Posterior vena cava (tissue), 2 donors: ENCODE measurements at places on chromosomes 1 and 21. TPM values are rescaled to one million over a fixed set of nuclear protein-coding genes. Genes with fewer than 3 reads are reported as not detected.

DNA sequence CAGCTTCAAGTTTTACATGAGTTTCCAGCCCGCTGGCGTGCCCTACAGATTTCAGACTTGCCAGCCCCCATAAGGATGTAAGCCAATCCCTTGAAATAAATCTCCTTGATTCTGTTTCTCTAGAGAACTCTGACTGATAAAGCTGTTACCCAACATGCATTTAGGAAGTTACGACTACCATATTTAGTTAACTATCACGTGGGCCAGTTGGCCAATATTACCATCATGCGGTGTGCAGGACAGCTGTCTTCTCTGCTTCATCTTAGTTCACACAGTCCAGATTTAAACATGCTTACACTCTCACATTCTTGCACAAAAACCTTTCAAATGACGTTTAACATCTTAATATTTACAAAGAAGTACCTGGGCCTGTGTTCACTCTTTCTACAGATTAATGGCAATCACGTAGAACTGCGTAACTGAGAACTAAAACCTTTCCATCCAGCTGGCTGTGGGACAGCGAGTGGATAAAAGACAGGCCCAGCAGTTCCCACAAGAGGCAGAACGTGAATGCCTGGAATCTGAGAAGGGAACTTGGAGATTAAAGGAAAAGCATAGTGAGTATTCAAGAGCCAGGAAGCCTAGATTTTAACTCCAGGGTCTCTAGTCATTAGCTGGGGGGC, 20.8 kb downstream of the FAM177B start:
- DNase-seq, result no peak

The PLA2G2F gene
- total RNA-seq, result not detected

DNA sequence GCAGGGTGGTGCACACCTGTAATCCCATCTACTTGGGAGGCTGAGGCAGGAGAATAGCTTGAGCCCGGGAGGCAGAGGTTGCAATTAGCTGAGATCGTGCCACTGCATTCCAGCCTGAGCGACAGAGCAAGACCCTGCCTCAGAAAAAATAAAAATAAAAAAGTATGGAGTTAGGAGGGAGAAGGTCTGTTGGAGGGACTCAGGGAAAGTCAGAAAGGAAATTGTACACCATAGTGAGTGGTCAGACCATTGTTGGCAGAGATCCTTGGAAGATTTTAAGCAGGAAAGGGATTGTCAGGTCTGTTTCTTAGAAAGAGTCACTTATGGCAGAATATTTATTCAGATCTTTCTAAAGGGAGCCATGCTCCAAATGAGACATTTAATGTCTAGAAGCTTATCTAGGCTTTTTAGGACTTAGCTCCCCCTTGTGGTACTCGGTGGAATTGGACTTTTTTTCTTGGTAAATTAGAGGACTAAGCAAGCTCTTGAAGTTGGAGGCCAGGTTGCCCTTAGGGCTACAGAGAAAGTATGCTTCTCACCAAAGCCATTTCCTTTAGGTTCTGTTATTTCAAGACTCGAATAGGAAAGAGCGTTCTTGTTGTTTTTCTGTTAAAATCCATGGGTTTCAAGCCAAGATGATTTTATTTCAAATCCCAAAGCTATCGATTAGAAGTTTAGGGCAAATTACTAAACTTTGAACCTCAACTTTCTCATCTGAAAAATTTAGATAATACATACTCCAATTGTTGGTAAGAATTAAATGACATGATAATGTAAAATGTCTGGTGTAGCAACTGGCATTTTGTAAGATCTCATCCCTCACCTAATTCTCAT, 16.5 kb downstream of the MIA3 start:
- no peak for DNase-seq

GRCh38 chr1:214324896-214325800, 44.2 kb downstream of the SMYD2 start:
- no peak for DNase-seq

GRCh38 chr1:192443616-192444015, 126.8 kb downstream of the RGS21 start:
- DNase-seq, result no peak

The LMX1A gene
- total RNA-seq, result 0.79 TPM

The MROH9 gene
- total RNA-seq, result 0.24 TPM

DNA sequence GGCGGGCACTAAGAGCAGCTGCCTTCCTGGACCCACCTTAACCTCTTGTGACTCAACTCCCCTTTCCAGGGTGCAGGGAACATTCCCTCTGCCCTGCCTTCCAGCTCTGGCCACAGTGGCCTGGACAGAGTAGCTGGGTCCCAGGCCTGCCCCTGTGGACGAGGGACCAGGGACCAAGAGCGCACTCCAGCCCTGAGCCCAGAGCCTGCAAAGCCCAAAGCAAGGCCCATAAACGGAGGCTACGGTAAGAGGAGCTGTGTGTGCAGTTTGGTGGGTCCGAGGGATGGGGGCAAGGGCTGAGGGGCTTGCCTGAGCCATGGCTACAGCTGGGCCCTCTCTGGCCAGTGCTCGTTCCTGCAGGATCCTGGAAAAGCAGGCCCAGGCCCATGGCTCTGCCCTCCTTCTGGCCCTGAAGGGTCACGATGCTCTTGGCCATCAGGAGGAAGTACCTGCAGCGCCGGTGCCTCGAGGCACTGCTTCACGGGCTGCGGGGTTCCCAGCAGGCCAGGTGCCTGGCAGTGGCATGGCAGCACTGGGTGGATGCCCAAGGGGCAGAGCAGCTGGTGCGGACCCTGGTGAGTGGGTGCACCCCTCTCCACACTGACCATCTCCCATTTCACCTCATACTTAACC, 17.8 kb downstream of the MTHFR start:
- DNase-seq, result peak; percentile 82

GRCh38 chr1:9569267-9569666, 19.4 kb upstream of the TMEM201 start:
- DNase-seq, result no peak

GRCh38 chr1:115879977-115880376, 39.1 kb upstream of the NHLH2 start:
- DNase-seq, result no peak

- DNase-seq, result no peak
These were observed 9.8 kb upstream of the TSPAN2 start for GRCh38 chr1:115098979-115099692.

- DNase-seq, result no peak
These were observed 223.9 kb downstream of the DUSP10 start for GRCh38 chr1:221517961-221518360.

DNA sequence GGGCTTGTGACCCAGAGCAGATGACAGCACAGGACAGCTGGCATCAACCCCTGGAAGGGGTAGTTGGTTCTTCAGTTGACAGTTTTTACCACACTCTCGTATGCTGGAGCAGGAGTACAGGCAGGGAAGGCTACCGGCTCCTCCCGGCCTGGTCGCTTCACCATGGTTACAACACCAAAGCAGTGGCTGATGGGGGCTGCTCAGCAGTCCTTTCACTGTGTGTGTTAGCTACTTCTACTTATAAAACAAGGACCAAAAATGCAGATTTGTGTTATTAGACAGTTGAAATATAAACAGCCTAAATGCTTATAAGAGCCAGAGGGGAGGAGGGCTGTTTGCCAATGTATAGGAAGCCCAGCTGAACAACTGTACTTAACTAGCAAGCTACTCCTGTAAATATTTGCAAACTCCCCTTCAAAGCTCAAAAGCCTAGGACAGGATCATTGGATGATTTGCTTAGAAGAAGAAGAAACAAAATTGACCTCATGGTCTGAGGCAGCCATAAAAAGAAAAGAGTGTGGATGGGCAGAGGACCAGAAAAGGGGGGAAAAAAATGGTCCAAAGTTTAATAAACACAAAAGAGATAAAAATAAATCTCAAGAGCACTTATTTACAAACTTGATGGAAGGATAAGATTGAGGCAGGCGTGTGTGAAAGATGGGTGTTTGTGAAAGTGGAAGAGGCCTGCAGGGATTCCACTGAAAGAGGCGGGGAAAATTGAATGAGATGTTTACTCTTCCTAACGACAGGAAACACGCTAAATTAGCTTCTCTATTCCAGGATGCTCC, 57.1 kb downstream of the TGFB2 start:
- no peak for DNase-seq

The FAAH gene
- 2.4 TPM for total RNA-seq

GRCh38 chr1:41542196-41542930, 57.9 kb upstream of the EDN2 start:
- peak; percentile 45 for DNase-seq

The WNT2B gene
- 3.2 TPM for total RNA-seq

The CD53 gene
- 59.2 TPM for total RNA-seq

DNA sequence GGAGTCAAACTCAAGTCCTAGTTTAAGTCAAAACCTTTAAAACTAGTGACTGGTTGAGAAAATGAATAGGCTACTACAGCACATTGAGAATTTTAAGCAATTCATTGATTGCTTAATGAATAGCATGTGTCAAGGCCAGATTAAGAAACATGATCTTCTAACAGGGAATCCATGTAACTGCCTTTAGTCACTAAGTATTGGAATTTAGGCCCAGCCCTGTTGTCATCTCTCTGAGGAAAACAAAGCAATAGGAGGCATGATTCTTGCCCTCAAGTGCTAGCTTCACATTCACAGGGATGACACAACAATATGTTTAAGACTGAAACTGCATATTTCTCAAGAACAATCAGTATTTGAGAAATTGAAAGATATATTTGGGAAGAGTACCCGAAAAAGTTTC, 70.0 kb upstream of the PTGS2 start:
- no peak for DNase-seq

DNA sequence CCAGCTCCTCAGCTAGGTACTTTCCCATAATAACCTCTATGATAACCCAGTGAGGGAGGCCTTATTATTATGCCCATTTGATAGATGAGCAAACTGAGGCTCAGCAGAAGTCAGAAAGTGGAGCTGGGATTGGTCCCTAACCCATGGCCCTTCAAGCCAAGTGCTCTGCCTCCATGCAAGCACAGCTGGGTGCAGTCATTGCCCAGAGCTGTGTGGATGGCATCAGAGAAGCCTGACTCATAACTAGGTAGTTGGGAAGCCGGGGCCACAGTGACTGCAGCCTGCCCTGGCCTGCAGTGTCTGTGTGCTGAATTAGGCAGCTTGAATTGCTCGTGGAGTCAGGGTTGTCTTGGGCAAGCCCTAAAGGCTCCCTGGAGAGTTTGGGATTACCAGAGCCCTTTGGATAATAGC, 89.9 kb upstream of the SLC2A1 start:
- DNase-seq, result no peak

GRCh38 chr1:21184276-21184675, 7.6 kb upstream of the EIF4G3 start:
- DNase-seq, result no peak

The TESK2 gene
- 3.0 TPM for total RNA-seq

- no peak for DNase-seq
These were observed 3.8 kb downstream of the CDC42SE1 start for GRCh38 chr1:151055581-151055980.

- peak; percentile 77 for DNase-seq
These were observed 23.8 kb upstream of the LRRC8C start for GRCh38 chr1:89608984-89609725.

DNA sequence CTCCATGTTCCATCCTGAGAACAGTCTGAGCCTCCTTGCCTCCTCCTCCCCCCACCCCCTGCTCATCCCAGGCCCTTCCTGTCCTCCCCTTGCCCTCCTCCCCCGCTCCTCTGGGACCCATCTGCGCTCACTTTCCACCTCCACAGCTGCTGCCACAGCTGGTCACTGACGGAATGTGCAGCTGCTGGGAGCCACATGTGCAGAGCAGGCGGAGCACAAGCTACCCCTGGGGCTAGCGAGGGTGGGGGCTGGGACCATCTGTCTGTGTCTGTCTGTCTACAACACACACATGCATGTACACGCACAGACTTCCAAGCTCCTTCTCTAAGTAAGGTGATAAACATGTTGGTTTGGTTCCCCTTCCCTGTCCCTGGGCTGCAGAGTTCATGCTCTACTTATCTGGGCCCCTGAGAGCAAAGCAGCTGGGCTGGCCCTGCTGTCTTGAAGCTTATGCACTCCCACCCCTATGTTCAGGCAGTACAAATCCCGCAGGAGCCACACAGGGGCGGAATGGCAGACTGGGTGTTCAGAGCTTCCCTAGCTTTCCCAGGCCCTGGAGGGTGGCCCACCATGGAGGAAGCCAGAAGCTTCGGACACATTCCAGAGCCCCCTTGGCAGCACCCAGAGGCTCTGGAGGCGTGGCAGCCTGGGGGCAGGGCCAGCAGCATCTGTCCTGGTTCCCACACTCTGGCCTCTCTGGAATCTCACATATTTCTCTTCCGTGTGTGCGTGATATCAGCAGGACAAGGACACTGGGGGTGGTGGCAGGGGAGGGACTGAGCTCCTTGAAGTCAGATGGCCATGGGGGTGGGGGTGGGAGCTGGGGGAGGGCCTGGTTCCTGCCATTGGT, 7.0 kb upstream of the HEYL start:
- peak; percentile 89 for DNase-seq

DNA sequence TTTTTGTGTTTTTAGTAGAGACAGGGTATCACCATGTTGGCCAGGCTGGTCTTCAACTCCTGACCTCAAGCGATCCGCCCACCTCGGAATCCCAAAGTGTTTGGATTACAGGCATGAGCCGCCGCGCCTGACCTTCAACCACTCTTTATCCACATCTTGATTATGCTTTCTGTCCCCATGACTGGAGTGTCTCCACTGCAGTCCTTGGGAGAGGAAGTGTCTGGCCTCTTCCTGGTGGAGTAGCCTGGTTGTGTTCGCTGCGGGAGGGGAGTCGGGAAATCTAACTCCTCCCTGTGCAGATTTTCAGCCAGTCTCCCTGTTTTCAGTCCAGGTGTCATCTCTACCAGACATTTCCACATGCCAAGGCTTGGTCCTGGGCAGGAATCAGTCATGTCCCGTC, 9.7 kb downstream of the KISS1 start:
- no peak for DNase-seq
